ENCODE measurements at places on chromosomes 16 and 17.

DNA sequence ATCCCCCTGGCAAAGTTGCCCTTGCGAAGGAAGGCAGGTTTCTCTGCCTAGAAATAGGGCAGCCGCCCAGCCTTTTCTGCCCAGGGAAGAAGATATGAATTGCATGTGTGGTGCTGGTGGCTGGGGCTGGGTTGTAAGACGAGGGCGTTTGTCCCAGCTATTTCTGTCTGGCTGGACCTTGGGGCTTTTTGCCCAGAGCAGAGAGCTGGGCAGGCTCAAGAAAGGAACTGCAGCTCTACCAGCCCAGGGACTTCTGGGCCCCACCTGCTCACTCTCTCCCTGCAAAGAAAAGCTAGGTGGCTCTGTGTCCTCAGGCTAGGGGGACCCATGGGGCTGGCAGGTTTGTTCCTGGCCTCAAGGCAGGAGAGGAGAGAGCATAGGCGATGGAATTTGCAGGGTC lies 586 bp downstream of the CACNG1 start:
- no peak for DNase-seq

GRCh38 chr16:71242601-71243000 lies 12.1 kb upstream of the HYDIN start:
- no peak for DNase-seq

DNA sequence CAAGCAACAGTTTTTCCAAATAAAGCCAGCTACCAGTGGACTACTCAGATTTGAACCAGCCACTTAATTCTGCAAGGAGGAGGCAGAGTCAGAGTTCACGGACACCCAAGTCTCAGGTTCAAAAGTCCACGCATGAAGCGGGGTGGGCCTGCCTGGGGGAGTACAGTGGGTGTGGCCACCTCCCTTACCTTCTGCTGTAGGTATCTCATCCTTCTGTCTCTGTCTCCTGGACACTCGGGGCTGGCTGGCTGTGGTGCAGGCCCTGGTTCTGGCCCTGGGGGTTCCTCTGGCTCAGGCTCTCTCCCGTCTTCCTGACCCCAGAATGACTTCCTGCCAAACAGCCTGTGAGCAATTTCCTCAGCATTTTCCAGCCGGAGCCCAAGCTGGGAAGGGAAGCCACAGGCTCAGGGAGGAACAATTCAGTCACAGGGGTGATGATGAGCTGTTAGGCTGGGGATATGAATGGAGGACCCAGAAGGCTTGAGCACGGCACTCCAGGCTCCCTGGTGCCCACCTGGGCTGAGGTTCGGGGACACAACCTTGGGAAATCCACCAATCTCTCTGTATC lies 101.9 kb downstream of the LITAF start:
- no peak for DNase-seq

DNA sequence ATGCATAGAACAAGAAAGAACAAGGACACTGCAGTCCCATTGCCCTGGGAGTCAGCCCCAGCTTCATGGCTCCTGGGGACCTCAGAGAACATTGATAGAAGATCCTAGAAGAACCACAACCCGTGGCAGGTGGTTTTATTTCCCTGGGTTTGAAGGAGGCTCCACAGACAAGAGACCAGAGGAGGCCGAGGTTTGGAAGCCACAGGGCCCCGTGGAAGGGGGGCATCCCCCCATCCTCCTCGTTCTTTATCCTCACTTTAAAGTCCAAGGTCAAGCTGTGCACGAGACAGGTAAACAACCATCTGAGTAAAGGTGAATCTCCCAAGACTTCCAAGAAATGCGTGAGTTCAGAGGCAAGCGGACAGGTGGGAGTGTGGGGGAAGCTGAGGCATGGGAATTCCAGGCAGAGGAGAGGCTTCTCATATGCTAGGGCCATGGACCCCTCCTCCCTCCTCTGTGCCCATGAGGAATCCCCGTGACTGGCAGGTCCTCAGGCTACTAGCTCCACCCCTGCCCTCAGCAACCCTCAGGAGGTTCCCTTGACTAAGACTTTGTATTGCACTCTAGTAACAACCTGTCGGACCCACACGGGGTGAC lies 849 bp upstream of the SULT1A1 start:
- DNase-seq: no peak

- DNase-seq: no peak
These were observed 584 bp downstream of the PMP22 start for GRCh38 chr17:15264542-15264941.

- DNase-seq: no peak
These were observed 14.6 kb downstream of the KRT39 start for GRCh38 chr17:40952154-40952553.

- no peak for DNase-seq
These were observed 354.0 kb upstream of the CDH8 start for GRCh38 chr16:62390214-62390613.

DNA sequence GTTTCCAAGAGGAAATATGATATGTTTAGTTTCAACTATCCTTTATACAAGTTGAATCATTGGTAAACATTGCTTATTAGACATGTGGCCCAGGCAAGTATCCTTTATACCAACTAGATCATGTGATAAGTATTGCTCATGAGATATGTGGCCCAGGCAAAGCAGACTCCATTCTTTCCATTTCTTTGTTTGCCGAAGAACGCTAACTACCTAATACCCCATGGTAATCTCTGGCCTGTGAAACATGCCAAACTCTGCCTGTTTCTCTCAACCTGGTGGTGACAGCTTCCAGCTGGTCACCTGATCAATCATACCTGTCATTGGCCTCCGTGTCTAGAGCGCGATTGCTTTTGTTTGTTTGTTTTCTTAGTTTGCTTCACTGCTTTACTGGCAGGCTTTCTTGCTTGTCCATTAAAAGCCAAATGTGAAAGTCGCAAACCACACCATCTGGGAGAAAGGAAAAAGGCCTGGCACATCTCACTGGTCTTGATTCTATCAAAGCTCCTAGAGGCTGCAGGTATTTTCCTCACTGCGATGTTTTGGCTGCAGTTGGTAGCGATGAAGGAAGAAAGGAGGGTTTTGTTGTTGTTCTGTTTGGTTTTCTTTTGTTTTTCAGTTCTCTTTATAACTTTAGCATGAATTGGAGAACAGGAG lies 686.2 kb downstream of the KCNJ2 start:
- no peak for DNase-seq

- no peak for DNase-seq
These were observed 17.8 kb downstream of the EIF4A3 start for GRCh38 chr17:80129006-80129565.
